ENCODE measurements at places on chromosomes 11 and 22.

DNA sequence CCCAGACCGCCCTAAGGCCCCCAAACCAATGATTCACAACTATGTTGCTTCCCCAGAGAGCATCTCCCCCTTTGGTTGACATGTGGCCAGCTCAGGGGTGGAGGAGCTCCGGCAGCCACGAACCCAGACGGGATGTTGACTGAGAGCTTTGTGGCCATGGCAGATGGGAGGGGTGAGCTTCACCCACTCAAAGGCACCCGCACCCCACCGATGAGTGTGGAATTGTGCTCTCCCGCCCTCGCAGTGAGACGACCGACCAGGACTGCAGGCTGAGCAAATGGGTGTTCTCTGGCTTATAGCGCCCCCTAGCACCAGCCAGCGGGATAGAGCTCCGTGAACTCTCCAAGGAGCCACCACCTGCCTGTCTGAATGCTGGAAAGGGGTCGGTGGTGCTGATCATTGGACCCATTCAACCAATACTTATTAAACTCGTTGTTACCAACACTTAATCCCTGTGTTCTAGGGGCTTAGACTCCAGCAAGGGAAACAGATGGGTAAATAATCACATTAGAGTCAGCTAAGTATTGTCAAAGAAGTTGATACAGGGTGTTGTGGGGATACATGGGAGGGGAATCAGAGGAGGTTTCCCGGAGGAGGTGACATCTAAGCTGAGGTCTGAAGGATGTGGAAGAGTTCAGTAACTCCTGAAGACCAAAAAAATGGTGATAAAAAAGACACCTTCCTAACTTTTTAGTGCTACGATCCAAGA, 4.5 kb upstream of the TIMP3 start:
- DNase-seq, result no peak

- no peak for DNase-seq
Observed at GRCh38 chr11:76152741-76153570, 53.3 kb downstream of the WNT11 start.

GRCh38 chr11:64924910-64925284, 408 bp downstream of the PPP2R5B start:
- no peak for DNase-seq

DNA sequence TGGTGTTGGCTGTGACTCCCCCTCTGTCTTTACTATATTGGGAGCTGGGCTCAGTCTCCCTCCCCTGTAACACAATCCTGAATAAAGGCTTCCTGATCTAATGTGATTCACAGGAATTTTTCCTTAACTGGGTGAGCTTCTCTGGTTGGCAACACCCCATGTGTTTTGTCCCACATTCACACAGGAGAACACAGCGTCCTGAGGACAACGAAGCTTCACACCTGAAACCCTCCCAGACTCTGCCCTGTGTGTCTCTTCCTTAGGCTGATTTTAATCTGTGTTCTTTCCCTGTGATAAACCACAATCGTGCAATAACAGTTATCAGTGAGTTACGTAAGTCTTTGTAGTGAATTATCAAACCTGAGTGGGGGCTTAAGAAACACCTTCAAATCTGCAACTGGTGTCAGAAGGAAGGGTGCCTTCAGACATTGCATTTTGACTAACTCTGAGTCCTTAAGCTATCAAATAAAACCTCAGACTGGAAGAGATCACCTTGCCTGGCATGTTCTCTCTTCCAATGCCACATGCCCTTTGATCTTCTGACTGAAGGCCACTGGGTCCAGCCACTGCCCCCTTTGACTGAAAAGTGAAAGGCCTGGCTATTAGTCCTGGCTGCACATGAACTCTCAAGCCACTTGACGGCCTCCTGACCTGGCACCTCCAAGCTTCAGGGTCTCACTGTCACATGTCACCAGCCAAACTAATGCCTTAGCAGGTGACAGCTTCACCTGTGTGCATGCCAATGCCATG, 17.3 kb downstream of the APOL3 start:
- no peak for DNase-seq

DNA sequence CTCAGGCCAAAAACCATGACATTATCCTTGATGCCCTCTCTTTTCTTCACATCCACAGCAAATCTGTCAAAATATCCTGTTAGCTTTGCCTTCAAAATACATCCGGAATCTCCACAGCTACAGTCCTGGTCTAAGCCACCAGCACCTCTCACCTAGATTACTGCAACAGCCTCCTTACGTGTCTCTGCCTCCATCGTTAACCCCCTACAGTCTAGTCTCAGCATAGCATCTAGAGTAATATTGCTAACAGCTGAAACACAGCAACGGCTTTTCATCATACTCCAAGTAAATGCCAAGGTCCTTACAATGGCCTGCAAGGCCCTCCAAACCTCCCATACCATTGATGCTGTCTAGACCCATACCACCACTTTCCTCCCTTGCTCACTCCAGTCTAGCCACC, 4.4 kb downstream of the TSG101 start:
- no peak for DNase-seq

DNA sequence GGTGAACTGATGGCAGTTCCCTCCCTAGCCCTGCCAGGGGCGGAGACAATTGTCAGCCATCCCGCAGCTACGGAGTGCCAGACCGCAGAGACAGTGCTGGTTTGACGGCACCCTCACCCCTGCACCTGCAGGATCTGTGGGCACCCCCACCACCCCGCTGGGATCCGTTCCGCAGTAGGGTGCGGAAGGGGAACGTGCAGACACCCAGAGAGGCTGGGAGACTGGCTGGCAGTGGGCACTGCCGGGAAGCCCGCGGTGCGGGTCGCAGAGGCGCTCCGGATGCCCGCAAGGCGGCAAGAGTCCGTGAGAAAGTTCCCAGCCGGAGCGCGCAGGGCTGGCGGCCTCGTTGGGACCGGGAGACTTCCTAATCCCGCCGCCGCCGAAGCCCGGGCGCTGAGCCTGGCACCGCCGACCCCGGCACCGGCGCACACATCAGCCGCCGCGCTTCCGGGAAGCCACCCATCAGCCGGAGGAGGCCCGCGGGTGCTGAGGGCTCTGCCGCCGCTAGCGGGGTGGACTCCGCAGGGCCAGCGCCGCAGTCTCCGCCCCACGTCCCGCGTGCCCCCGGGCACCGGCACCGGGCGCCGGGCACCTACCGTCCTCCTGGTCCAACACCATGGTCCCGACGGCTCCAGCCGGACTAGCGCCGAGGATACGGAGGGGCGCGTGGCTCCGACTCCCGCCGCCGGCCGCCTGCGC, 4.3 kb upstream of the LMO1 start:
- DNase-seq, result no peak

GRCh38 chr11:112651386-112651785, 309.8 kb upstream of the NCAM1 start:
- DNase-seq, result no peak

DNA sequence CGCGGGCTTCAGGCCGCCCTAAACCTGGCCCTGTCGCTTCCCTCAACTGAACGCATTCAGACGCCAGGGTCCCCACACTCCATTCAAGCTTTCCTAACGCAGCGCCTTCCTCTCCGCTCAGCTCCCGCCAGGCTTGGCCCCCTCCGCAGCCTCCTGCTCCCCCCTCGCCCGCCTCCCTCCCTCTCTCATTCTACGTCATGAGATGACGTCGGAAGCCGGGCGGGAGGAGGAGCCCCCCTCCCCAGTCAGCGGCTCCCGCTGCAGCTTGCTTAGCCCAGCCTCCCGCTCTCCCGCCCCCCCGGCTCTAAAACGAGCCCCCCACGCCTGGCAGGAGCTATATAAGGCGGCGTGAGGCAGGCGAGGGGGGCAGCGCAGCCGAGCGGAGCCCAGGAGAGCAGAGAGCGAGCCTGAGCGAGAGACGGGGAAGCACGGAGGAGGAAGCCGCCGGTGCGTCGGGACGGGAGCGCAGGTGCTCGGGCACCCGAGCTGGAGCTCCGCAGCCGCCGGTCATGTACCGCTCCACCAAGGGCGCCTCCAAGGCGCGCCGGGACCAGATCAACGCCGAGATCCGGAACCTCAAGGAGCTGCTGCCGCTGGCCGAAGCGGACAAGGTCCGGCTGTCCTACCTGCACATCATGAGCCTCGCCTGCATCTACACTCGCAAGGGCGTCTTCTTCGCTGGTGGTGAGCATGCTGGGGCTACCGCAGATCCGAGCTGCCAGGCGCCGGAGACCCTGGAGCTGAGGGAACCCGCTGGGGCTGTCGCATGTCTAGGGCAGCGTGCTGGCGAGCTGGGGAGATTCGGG, at the start of gene NPAS4:
TSS of gene NPAS4 (plus strand) at position 365 of the 806 bp plus-strand sequence. CDS start at position 510, 145 bp downstream.
- no peak for DNase-seq
